NB4 (cell line): ENCODE measurements at places on chromosomes 1 and 21.

DNA sequence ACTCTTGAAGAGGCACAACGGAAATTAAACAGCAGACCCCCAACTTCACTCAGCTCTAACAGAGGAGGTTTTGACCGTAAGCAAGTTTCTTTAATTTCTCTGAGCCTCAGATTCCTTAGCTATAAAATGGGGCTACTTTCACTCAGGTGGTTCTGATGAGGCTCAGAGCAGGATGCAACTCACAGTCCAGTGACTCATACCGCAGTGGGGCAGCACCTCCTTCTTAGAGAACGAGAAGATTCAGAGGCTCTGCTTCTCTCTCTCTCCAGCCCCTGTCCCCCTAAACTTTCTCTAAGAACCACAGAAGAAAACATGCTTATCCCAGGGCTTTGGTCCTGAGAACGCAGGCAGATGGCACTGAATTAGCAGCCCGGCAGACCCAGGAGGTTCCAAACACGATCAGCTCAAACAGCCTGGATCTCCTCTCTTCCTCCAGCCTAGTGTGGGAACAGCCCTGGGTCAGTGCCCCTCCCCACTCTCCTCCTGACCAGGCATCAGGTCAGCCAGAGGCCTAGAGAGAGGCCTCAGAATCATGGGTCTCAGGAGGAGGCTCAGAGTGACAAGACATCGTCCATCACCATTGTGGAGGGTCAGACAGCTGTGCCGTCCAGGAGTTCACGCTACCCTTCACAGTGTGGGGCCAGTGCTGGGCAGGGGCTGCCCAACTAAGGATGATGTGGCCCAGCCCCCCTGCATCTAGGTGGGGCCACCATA is 433.0 kb downstream of the PTPRU start:
- no peak for DNase-seq

- DNase-seq, result no peak
These were observed 9.7 kb downstream of the KIF14 start for GRCh38 chr1:200610846-200611245.

DNA sequence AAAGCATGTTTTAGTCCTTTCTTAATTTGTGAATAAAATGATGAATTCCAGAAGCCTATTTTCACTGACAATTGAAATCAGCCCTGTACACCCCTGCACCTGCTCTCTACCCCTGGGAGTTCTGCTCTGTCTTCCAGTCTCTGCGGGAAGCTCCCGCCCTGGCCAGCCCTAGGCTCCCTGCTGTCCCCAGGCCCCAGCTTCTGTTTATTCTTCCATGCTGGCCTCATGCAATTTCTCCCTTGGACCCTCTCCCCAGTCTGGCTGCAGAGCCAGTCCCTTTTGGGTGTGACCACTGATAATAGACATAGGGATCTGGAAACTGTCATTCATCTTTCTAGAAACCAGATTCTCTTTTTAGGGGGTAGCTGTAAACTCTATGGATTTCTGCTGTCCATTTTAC is 258.6 kb downstream of the GRIK3 start:
- DNase-seq, result no peak

DNA sequence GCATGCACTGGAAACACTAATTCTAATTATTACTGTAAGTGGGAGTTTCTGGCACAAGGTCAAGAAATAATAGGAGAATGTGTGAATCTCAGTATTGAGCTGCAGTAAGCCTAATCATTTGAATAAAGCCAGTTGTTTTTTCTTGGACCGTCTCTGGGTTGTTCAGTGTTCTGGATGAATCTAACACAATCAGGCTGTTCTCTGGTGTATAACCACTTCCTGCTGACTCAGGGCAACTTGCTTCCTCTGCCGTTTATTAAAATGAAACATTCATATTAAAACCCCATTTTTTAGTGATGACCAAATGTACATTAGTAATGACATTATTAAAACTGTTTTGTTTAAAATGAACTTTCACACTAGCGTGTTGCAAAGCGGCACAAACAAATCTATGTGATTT is 273.1 kb upstream of the SNX7 start:
- DNase-seq, result peak; percentile 51

GRCh38 chr21:42474043-42474831 is 21.8 kb downstream of the RSPH1 start:
- DNase-seq, result no peak

GRCh38 chr1:205456383-205456867 is 580 bp upstream of the BLACAT1 start:
- DNase-seq, result no peak

- no peak for DNase-seq
These were observed 124.5 kb upstream of the GALNT2 start for GRCh38 chr1:229942501-229942900.

- no peak for DNase-seq
These were observed 9.8 kb downstream of the ACAP3 start for GRCh38 chr1:1297802-1298424.

DNA sequence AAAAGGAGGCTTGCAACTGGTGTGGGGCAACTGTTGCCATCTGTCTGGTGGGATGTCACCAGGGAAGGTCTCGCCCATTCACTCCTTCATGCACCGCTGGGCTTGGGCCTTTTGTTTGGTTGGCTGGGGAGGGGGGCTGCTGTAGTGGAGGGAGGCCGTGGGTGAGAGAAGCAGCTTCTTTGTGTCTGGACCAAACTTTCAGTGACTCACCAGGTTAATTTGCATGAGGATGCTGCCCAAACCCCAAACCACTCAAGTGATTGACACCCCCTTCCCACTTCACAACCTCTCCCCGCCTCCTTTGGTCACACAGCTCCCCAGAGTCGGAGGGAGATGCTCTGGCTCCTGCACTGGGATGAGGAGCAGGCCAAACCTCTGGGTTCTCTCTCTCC is 19.7 kb downstream of the BTG2 start:
- peak; percentile 29 for DNase-seq

DNA sequence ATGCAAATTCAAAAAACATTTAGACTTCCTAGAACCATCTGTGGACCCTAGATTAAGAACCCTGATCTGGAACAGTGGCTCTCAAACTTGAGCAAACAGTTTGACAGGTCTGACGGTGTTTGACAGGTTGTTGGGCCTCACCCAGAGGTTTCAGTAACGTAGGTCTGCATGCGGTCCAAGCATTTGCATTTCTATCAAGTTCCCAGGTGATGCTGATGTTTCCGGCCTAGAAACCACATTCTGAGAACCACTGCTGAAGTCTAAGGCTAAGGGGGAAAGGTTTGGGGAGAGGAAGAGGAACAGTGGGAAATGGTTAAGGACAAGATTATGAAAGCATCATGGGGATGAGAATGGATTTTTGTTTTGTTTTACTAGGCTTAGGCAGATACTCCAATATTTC is 48.6 kb downstream of the MDM4 start:
- no peak for DNase-seq

DNA sequence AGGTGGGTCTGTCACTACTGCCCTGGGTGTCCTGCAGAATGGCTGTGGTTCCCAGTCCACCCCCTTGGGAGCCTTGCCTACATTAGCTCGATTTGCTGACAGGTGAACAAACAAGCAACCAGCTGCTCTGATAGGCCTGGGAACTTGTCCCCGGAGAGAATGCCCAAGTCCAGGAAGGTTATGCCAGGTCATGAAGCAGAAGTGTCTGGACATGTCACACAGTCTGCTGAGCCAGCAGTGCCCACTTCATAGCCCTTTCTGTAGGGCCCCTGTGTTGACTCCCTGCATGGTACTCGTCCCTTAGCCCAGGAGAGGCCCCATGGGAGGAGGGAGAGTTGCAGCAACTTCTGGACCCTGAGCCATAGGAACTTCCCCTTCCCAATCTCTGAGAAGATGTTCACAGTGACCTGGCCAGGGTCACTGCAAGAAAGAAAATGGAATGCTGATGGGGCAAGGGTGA is 31.0 kb downstream of the UCK2 start:
- DNase-seq, result peak; percentile 50

DNA sequence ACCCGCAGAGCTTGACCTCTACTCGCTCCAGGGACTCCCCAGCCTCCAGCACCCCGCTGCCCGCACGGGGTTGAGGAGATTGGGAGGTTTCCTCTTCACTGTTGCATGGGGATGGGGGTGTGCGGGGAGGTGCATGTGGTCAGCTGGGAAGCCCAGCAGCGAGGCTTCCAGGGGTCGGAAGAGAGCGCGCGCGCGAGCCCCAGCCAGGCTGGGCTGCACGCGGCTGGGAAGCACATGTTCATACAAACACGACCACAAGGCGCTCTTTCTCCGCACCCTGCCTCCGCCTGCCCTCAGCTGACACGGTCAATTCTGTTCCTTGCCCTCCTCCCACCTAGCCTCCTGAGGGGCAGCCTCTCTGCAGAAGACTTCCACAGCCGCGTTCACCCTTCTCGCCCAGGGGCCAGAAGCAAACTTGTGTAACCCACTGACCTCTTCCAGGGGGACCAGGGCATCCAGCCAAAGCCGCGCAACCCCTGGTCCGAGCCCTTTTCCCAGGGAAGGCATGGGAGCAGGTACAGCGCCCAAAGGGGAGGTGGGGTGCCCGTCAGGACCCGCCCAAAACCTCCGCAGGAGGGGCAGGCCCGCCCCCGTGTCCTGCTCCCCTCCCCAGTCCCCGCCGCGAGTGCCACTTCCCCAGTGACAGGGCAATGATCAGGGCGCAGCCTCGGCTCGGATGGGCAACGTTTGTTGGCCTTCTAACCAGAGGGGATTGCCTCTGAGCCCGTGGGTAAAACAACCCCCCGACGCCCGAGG is 1.3 kb downstream of the COL24A1 start:
- DNase-seq, result no peak

GRCh38 chr1:201216395-201217085 is 25.9 kb downstream of the IGFN1 start:
- no peak for DNase-seq

DNA sequence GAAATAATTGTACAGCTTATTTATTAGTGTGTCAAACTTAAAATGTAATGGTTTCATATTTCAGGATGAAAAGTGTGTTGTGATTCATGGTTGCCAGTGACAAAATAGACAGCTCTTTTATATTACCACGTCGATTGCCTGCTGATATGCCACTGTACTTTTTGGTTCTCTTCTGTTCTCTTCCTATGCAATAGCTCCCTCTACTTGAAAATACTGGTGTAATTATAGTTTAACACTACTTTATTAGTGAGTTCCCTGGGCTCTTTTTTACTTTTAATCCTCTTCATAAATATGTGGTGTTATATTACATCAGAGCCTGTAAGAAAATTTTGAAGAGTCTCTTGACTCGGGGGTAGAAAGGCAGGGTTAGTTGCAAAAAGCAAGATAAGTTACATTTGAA is 111.3 kb downstream of the PATJ start:
- DNase-seq, result peak; percentile 13

DNA sequence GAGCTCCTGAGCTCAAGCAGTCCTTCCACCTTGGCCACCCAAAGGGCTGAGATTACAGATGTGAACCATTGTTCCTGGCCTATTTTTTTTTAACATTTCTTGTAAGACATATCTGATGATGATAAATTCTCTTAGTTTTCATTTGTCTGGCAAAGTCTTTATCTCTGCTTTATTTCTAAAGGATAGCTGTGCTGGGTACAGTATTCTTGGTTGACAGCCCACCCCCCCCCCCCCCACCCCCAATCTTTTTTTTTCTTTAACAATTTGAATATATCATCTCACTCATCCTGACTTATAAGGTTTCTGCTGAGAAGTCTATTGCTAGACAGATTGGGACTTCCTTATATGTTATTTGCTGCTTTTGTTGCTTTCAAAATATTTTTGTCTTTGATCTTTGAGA is 51.3 kb downstream of the PKN2 start:
- DNase-seq, result no peak

GRCh38 chr1:42258218-42258617 is 76.8 kb downstream of the FOXJ3 start:
- DNase-seq, result no peak

DNA sequence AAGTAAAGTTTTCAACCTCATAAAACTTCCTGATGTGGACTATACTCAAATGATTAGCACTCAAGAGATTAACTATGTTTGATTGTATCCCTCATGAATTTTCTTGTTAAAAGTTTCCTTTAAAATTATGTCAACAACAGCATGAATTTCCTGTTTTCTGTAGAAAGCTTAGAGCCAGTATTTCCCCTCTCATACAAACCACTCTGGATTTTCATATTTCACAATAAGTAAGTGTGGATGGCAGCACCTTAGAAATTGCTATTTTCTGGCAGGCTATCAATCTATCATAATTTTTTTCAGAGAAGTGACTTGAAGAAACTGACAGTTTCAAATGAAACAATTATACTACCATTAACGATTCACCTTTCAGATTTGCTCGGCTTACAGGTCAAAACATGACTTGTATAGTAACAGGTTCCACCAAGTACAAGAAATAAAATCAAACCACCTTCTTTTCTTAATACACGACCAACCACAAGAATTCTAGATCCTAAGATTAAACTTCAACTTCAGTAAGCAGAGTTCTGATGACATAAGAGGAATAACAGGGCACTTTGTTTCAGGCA is 20.8 kb downstream of the ELK4 start:
- no peak for DNase-seq

DNA sequence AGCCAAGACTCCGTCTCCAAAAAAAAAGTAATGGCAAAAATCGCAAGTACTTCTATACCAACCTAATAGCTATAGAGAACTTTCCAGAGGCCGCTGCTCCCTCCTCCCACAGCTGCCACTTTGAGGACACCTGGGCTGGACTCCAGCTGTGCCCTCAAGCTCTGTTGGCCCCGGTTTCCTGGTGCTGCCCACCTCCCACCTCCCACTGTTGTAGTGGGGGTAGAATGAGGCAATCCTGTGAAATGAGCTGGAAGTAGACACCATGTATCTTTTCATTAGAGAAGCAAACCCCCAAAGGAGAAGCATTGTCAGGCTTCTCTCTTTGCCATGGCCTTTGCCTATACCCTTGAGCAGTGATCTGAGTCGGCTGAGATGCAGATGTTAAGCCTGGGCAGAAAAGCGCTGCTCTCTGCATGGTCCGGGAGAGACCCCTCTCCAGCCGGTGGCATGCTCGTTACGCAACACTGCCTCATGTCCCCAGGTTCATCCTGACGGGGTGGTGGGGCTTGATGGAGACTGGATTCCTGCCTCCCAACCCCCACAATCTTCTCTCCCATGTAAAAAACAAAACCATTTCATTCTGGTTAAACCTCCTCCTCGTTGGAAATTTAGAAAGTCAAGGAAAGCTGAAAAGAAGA is 39.7 kb downstream of the SIM2 start:
- DNase-seq, result no peak

DNA sequence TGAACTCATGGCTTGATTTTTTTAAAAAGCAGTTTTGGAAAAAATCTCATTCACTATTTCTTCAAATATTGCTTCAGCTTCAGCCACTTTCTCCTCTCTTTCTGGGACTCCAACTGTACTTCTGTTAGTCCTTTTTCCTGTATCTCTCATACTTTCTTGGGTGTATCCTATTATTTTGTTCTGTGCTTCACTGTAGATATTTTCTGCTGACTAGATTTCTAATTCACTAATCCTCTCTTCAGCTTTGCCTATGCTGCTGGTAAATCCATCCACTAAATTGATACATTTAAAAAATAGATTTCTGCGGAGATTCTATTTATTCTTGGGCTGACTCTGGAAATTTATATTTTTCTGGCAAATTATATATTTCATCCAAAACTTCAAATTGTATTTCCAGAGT is 4.9 kb upstream of the KCNE2 start:
- DNase-seq, result no peak

GRCh38 chr1:66617362-66618184 is 83.6 kb downstream of the SGIP1 start:
- DNase-seq, result no peak

- DNase-seq, result peak; percentile 61
These were observed 974.8 kb downstream of the ADGRL2 start for GRCh38 chr1:82775406-82776000.

- no peak for DNase-seq
These were observed 54.7 kb downstream of the ELK4 start for GRCh38 chr1:205576805-205577761.

GRCh38 chr1:27583479-27583878 is 20.5 kb downstream of the AHDC1 start:
- DNase-seq, result no peak
